Right hindlimb (tissue), 1 donor: ENCODE measurements at places on chromosomes 7 and 10.
A peak's percentile ranks its signal among the peaks of the same experiment; 100 is the strongest.

GRCh38 chr10:74047304-74047703 lies 49.4 kb downstream of the VCL start:
- no peak for DNase-seq

- no peak for DNase-seq
Measured at GRCh38 chr10:62048470-62048869, 147.0 kb downstream of the ARID5B start.

DNA sequence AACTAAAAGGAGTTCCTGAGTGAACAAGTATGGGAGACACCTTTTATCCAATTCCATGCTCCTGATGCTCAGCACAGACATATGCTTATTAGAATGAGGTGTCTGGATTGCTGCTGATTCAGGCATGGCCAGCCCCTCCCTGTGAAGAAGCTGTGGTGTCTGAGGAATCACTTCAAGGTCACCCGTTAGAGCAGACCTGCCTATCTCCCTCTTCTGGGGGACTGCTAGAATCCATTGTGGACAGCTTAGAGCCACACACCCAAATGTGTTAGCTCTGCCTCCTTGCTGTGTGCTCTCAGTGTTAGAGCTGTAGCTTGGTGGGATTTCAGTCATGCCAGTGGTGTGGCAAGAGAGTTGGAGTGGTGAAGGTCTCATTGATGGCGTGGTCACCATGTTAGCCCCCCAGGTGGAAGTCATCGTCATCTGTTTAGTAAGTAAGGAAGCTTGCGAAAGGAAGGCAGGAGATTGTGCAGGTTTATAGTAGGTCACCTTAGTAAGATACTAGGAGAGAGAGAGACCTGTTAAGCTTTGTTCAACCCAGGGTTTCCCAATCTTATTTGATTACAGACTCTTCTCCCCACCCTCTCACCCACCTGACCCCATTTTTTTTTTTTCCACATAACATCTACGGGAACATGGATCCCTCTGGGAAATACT lies 12.8 kb downstream of the PRXL2A start:
- no peak for DNase-seq

DNA sequence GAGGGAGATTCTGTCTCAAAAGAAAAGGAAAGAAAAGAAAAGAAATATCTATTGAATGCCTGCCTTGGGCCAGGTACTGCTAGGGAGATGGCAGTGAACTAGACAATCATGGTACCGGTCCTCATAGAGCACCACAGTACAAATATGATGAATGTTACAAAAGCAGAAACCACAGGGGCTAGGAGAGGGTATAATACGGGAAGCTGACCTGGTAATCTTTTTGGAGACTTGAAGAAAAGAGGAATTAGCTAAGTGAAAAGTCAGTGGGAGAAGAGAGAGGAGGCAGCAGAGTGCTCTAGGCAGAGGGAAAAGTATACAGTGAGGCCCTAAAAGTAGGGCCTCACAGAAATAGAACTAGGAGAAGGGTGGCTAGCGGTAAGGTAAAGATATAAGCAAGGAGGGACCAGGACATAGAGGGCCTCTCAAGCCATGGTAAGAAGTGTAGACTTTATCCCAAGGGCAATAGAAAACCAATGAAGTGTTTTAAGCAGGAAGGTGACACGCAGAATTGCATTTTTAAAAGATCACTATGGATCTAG lies 42.8 kb upstream of the WNT8B start:
- no peak for DNase-seq

DNA sequence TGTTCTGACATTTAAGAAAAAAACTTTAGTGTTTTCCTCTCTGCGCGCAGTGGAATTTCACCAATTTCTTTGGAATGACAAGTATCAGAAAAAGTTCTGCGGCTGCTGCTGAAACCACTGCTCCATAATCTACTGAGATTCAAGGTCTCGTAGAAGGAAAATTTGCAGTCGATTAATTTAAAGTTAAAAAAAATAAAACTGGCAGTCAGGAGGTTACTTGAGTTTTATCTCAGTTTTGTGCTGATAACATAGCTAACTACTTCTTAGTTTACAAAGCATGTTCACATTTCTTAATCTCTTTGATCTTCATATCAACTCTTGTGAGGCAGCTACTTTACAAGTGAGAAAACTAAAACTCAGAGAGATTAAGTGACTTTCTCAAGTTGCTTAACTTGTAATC lies 18.2 kb upstream of the CALD1 start:
- no peak for DNase-seq

- no peak for DNase-seq
Measured at GRCh38 chr7:139674341-139674740, 103.5 kb downstream of the HIPK2 start.

DNA sequence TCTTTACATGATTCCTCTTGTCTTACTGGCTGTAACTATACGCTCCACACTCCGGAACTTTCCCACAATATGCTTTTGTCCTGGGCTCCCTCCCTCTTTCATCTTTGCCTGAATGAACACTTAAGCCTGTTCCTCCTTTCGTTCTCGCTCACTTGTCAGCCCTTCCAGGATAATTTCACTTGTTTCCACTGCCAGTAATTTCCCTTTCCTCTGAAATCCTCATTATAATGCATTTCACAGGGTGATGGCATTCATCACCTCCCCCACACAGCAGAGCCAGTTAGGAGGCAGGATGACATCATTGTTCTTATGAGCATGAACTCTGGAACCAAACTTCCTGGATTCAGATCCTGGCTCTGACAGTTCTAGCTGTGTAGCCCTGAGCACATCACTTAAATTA lies 372.6 kb downstream of the GPR158 start:
- DNase-seq, result peak; percentile 30

GRCh38 chr7:122556873-122557542 lies 141.9 kb downstream of the RNF133 start:
- DNase-seq, result no peak

DNA sequence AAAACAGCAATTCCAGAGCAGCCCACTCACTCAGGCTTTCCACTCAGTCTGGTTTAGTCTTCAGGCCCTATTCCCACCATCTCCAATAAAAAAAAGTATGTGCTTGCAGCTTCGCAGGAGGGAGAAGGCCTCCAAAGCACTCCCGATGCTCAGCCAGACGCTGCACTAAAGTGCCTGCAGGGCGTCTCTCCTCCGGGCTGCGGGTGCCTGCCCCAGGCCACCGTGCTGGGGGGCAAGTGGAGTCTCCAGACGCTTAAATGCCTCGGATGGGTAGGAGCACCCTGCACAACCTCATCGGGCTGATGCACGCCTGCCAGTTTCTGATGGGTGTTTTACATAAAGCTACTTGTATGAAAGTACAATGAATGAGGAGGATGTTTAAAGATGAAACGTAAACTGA lies 31.3 kb upstream of the NCAPG2 start:
- DNase-seq, result no peak

DNA sequence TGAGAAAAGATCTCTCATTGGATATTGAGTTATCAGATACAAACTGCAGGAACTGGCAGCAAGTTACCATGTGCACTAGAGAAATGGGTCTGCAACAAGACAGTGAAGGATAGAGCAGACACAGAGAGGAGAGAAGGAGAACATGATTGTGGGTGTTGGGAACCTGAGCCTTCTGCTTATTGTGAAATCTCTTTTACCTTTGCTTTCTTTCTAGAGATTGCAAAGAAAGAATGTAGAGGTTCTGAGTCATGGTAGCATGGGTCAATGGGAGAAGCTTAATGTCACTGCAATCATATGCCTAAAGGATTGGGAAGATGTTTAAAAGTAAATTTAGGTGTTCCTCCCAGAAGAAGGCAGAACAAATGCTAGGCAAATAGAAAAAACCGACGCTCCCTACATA lies 821.4 kb downstream of the CCSER2 start:
- no peak for DNase-seq

DNA sequence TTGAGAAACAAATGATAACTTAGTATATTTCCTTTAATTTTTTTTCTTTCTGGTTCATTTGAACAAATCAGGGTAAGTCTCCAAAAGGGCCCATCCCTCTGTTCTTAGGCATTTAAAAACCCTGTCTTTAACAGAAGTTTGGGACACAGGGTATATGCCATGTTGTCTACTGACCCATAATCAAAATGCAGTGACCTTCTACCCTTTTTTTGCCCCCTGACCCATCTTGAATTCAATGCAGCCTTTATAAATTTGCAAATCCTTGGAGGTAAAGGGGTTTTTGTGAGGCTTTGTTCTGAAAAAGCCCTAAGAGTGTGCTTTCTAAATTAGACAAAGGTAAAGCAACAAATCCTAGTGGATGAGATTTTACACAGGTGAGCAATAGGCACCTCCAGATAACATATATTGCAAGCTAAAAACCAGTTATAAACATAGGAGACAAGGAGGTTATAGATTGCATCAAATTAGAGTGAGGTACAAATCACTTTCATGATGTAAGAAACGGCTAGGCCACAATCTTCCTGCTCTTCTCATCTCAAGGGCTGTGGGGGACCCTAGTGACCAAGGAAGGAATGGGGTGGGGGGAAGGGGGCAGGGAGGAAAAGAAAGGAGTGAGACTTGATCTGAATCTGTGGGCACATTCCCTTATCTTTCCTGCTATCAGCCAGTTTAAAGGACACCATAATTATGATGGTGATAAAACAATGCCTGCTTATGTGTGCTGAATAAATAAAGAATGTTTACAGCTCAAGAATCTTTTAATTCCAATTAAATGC lies 2.7 kb downstream of the SKIDA1 start:
- no peak for DNase-seq

DNA sequence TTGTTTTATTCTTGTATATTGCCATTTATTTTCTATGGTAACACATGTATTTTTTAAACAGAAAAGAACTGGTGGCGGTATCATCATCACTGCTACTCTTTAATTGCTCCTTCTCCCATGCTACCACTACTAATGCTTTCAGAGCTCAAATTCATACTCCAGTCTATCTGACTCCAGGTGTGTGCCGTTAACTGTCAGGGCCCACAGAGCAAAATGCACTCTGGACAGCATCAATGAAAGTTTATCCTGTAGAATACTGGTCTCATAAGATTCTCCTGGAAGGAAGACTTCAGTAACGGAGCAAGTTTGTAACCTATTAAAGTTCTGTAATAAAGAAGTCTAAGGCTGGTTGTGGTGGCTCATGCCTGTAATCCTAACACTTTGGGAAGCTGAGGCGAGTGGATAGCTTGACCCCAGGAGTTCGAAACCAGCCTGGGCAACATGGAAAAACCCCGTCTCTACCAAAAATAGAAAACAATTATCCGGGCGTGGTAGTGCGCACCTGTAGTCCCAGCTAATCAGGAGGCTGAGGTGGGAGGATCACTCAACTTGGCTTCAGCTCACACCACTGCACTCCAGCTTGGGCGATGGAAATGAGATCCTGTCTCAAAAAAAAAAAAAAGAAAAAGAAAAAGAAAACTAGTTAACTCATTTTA lies 18.4 kb downstream of the ZNRF2 start:
- DNase-seq, result no peak

- peak; percentile 69 for DNase-seq
Measured at GRCh38 chr7:65239707-65240352, 133.8 kb upstream of the ZNF92 start.

DNA sequence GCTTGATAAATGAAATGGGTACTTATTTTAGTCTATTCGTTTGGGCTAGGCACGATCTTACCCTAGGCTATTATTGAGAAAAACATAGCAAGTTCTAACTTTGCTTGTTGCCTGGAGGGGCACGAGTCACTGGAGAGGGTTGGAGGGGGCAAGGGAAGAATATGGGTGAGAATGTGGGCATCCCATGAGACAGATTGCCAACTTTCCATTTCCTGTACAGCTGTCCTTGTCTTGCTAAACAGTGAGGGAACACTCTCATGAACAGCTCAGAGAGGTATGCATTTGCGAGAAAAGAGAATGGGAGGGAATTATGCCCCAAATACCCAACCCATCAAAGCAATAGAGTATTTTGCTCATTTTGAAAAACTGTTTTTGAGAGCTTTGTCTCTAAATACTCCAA lies 9.2 kb downstream of the CDHR3 start:
- no peak for DNase-seq

- DNase-seq, result peak; percentile 53
Measured at GRCh38 chr10:100519311-100520051, at the start of gene SEC31B. TSS of gene SEC31B (minus strand) at chr10:100519861. CDS start at chr10:100516952, 2,909 bp downstream.

- DNase-seq, result peak; percentile 18
Measured at GRCh38 chr10:86363833-86364490, 2.6 kb downstream of the GRID1 start.
